ENCODE measurements at places on chromosomes 7 and 10.

GRCh38 chr7:70588191-70588921, 543.6 kb upstream of the GALNT17 start:
- no peak for DNase-seq

- no peak for DNase-seq
These were observed 134.0 kb downstream of the SEMA3E start for GRCh38 chr7:83514977-83515376.

DNA sequence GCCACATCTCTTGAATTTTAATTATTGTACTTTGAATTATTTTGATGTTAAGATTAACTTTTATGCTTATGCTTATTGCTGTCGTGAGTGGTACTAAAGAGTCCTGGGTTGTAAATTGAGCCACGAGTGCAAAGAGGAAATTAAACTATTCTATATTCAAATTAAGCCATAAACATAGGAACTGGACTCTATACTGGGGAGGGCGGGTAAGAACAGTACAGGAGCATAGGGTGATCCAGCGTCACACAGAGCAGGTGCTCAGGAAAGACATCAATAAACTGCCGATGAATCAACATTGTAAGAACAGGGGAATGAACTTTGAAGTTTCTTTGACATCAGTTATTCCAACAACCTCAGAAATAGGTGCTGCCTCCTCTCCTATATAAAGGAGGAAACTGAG, 219.6 kb downstream of the CACNB2 start:
- DNase-seq = no peak

DNA sequence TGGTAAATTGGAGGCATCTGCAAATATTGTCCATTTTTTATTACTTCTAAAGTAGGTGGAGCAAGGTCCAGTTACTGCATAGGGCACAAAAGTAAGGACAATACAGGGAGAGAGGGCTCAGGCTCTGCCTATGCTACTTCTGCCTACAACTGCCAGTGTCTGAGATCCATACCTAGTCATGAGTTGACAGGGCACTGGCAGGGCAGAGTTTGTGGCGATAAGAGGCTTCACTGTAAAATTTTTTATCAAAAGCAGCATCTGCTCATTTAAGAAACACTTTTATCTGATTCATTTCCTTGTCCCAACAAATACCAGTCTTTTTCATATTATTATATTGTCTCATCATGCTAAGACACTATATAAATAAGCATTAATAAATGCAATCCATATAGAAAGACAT, 178.0 kb downstream of the LRRN3 start:
- no peak for DNase-seq

DNA sequence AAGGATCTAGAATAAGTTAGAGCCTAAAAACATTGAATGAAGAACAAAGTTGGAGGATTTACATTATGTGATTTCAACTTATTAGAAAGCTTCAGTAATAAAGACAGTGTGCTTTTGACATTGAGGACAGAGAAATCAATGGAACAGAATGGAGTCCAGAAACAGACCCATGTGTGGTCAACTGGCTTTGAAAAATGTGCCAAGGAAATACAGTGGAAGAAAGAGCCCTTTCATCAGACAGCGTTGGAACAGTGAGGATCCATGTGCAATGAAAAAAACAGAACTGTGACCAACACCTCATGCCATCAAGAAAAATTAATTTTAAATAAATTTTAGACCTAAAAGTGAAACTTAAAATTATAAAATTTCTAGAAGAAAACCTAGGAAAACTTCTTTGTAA, 50.6 kb upstream of the LRRC18 start:
- no peak for DNase-seq

- no peak for DNase-seq
These were observed 125.0 kb upstream of the PPP2R2D start for GRCh38 chr10:131775833-131776232.

DNA sequence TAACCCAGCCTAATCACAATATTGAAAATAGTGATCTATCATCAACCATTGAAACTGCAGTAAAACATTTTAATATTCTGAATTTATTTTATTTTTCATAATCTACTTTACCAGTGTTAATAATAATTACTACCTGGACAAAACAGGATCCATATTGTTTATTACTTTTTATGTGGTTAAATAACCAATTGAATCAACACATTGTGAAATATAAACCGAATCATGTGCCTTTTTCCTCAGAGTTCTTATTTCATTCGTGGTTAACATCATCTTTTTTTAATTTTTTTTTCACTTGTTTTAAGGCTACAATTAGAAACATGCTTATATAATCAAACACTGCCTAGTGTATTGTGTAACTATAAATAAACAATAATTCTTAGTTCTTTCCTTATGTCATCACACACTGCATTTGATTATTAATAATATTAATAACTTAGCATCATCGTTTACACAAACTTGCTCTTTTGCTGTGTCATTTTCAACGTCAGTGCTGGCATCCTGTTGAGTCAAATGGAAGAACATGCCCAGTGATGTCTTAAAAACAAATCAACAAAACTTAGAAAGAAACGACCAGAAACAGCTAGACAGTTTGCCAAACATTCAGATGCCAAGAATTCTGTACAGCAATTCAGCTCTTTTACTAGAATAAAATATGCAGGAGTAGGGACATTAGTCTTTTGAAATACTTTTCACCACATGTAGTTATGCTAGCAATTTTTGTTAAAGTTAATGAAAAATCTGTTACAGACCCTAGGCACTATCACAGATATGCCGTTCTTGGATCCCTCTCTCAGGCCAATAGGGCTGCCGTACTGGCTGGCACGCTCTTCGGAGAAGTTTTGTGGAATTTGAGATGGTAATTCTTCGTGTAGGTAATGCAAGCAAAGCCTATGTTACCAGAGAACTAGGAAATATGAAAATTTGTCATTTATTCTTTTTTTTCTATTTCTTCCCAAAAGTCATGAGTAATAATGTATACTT, 330.4 kb upstream of the SEMA3A start:
- peak; percentile 75 for DNase-seq

DNA sequence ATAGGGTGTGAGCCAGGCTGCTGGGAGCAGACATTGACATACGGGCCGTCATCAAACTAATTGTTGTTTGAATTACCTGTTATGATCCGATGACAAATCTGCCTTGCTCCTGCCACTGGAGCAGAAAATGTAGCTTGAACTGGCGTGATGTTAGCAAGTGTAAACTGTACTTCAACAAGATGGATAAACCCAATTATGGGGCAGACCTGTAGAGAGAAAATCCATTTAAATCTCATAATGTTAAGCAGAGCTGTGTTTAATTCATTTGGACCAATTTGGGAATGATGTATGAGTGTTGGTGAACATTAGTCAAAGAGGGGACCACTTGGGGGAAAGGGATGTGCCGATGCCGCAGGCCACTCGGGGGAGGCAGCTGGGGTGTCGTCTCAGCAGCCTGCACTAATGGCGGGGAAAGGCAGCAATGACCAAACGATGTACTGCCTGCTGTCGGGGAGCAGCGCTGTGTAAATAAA, 27.4 kb downstream of the TCF7L2 start:
- no peak for DNase-seq

DNA sequence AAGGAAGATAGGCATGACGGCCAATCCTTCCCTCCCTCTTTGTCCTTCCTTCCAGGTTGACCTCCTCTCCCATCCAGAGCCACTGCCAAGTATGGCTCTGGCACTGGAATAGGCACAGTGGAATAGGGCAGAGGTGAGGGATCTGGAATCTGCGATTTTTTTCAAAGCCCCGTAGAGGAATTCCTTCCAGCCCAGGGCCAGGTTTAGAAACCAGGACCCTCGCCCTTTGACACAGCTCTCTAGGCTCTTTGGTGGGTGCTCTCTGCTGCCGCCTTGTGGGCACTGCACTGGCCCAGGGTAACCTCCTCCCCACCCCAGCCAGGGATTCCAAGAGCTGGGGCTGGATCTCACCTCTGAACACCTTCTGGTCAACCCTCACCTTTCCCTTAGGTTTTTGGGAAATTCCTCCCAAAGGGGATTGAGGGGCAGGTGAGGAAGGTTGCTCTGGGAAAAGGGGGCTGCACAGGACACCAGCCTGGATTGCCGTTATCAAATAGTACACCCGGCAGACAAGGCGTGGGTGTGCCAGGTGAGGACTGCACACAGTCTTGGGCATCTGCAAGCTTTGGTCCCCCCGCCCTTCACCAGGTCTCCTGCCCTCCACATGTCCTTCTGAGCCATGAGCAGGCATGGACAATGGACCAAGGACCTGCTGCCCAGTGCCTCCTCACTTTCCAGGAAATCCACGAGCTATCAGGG, 22.8 kb downstream of the C10orf105 start:
- DNase-seq = peak; percentile 22

DNA sequence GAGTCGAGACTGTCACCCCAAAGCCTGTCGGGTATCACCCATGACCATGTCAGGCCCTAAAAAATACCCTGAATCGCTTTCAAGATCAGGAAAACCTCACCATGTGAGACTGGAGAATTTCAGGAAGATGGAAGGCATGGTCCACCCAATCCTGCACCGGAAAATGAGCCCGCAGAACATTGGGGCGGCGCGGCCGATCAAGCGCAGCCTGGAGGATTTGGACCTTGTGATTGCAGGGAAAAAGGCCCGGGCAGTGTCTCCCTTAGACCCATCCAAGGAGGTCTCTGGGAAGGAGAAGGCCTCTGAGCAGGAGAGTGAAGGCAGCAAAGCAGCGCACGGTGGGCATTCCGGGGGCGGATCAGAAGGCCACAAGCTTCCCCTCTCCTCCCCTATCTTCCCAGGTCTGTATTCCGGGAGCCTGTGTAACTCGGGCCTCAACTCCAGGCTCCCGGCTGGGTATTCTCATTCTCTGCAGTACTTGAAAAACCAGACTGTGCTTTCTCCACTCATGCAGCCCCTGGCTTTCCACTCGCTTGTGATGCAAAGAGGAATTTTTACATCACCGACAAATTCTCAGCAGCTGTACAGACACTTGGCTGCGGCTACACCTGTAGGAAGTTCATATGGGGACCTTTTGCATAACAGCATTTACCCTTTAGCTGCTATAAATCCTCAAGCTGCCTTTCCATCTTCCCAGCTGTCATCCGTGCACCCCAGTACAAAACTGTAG, 176.2 kb downstream of the RTKN2 start:
- DNase-seq = no peak

- DNase-seq = no peak
These were observed 162.1 kb downstream of the TCF7L2 start for GRCh38 chr10:113111900-113112853.

GRCh38 chr10:12180221-12180974, 15.3 kb downstream of the NUDT5 start:
- no peak for DNase-seq

DNA sequence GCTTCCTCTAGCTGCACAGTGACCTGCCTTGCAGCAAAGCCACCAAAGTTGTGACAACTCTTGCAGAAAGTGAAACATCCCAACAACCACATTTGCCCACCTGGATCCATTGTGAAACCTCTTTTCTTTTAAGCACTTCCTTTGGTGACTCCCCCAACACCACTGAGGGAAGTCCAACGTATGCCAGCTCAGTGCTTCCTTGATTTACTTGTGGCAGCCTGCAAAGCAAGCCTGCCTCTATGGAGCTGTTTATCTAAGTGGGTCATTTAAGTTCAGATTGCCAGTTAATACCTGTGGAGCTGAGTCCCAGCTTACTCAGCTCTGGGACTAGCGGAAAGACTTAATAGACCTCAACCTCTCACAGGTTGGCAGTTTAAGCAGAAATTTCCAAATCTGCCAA, 230.8 kb upstream of the GHITM start:
- DNase-seq = no peak

GRCh38 chr7:131843898-131844331, 287.5 kb upstream of the PODXL start:
- peak; percentile 73 for DNase-seq

GRCh38 chr7:1024331-1024841, 20.0 kb upstream of the GPR146 start:
- DNase-seq = no peak

GRCh38 chr7:51242881-51243518, 73.6 kb downstream of the COBL start:
- no peak for DNase-seq

DNA sequence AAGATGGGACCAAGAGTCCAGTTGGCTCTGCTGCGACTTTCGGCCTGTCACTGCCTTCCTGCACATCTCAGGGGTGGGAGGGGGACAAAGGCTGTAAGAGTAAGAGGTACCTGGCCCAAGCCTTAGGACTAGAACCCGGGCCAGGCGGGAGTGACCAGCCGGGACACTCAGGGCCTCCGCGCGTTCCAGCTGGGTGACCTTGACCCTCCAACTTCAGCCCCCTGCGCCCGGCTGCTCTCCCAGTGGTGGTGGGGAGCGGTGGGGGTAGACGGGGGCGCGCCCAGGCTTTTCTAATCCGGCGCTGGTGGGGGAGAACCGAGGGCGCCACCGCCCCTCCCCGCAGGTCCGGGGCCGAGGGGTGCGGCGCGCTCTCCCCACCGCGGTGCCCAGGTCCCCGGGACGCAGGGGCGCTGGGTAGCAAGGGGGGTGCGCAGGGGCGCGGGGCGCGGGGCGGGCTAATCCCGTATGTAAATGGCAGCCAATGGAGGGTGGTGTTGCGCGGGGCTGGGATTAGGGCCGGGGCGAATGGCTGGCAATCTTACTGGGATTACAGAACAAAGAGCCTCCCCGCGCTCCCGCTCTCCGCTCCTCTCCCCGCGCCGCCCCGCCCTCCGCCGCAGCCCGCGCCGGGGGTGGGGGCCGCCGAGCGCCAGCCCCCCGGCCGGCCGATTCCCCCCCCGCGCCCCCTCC, at the start of gene GTF2IRD1:
Gene GTF2IRD1 (plus strand): TSS at position 585 of the 690 bp plus-strand sequence. CDS start 54,175 bp downstream, outside the sequence.
- DNase-seq = peak; percentile 84

- DNase-seq = no peak
These were observed 22.8 kb upstream of the DLX6 start for GRCh38 chr7:96982586-96982985.

GRCh38 chr10:8407501-8408021, 353.1 kb downstream of the GATA3 start:
- no peak for DNase-seq

DNA sequence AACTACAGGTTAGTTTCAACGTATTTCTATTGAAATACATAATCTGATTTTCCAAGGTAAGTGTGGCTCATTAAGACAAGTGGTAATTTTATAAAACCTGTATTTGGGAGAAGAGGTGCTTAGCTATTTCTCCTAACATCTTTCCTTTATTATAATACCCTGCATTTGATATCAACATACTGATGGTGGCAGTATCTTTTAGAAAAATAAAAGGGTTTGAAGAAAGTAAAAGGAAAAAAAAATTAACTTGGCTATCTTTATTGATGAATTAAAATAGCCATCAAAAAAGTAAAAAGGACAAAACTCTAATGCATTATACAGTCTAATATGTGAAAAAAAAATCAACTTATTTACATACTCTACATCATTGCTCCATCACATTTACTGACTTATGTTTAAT, 68.0 kb downstream of the NRBF2 start:
- DNase-seq = no peak

- peak; percentile 29 for DNase-seq
These were observed 185.8 kb downstream of the HGF start for GRCh38 chr7:81583882-81584533.
